CD4-positive, alpha-beta T cell treated with Interleukin-10 for 1 hour (primary cell): ENCODE measurements at places on chromosomes 11 and 22.
A peak's percentile ranks its signal among the peaks of the same experiment; 100 is the strongest.

GRCh38 chr22:37043209-37043827 lies 8.2 kb upstream of the KCTD17 start:
- no peak for DNase-seq

DNA sequence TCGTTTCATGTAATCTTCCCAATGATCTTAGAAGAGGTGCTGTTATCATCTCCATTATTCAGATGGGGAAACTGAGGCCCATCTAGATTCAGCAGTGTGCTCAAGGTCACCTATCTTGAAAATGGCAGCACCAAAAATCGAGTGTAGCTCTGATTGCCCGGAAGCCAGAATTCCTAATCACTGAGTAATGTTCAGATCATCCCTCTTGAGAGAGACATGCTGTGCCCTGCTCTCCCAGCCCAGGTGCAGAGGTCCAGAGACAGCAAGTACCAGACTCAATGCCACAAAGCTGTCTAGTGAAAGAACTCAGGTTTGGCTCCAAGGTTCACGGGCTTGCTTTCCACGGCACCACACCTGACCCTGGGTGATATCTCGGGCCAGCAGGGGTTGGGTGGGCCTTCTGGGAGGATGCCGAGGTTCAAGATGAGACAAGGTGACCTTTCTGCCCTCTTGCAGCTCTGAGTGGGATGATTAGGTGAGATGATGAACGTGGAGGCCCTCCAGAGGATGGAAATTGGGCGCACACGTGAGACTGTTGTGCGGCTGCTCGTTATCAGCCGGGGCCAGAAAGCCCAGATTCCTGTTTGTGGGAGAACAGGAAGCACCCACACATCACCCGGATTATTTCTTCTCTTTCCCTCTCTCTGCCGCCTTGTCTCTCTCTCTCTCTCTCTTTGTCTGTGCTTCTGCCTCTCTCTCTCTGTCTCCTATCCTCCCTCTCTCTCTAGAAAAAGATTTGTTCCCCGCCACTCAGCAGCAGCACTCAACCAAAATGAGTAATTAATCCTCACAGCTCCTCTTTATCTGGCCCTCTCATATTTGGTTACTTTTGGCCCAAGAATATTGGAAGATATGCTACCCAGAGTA lies 19.0 kb upstream of the RASD2 start:
- no peak for DNase-seq

DNA sequence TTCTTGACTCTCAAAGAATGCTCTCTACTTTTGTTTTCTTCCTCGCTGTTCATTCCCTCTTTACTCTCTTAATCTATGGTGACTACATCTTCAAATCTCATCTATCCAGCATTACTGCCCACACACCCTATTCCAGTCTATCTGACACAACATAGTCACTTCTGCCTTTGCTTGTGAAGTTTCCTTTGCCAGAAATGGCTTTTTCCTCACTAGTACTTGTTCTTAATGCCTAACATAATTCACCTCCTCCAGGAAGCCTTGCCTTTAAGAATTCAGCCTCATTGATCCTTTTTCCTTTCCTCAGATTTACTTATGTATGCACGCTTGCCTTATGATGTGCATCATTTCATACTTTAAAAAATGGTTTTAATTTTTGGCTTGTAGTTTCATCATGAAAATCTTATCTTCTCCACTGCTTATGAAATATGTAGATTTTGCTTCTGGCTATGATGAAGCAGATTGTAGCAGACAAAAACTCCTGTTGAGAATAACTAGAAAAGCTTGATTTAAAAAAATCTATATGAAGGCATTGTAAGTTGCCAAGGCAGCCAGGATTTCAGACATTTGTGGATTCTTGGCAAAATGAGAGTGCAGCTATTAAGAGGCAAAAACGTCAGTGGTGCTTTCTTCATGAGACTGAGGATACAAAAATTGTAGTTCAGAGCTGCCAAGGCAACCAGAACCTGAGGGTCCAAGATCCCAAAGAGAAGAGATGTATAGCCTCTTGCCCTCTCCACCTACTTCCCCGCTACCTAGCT lies 31.8 kb downstream of the RNF169 start:
- no peak for DNase-seq

DNA sequence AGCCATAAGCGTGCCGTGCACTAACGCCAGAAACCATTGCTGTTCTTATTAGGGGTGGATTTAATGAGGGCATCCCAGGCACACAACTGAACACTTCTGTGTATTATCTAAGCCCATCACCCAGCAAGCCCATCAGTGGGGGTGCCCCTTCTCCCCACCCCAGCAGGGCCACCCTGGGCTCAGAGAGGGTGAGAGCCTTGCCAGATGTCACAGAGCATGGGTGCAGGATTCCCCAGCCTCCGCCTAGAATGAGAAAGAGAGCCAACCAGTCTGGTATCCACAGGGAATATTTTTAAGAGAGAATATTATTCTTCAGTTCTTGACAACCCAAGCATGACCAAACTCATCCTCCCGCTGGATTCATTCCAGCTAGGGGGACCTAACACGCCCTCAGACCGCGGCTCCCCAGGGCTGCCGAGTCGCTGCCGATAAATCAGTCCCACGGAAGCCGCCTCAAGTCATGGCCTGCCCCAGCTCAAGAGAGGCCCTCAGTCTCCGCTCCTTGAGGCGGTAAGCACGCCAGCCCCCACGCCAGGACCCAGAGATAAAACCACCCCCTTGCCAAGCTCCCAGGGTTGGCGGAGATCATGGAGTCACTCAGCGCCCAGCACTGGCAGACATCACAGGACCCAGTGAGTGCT lies 47.2 kb downstream of the MN1 start:
- DNase-seq = no peak

GRCh38 chr11:113519989-113520613 lies 44.9 kb upstream of the DRD2 start:
- DNase-seq = no peak

DNA sequence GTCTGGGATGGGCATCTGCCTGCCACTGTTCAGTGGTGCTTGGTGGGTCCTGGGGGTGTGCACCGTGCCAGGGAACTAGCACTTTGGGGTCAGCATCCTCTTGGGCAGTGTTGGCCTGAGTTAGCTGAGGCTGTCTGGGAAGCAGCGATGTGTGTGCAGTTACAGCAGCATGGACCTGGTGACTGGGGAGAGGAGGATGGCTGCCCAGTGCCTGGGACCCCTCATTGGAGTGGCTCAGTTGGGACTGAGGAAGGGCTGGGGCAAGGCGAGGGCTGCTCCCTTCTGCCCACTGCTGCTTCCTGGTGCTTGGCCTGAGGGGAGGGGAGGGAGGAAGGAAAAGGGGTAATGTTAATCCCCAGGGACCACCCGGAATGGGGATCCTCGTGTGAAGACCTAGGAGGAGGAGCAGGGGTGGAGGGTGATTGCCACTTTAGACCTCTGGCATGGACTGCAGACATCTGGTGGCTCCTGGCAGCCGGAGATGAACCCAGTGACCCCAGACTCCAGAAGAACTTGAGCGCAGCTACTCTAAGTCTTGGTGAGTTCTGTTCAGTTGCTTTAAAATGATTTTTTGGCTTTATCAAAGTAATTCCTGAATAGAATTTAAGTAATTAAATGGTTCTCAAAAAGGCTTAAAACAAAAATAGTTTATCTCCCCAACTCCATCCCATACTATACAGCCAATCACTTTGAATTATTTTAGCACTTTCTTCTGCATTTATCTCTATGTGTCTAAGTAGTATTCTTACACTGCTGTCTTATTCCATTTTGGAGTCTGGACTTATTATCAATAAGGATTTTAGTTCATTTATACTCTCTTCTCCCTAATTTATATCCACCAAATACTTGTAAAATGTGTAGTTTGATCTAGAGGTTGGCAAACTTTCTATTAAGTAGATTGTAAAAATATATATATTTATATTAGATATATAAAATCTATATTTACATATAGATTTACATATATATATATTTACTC lies 15.4 kb upstream of the TMEM191C start:
- DNase-seq = no peak

- DNase-seq = no peak
These were observed 20.5 kb downstream of the ZNF280B start for GRCh38 chr22:22487869-22488597.

DNA sequence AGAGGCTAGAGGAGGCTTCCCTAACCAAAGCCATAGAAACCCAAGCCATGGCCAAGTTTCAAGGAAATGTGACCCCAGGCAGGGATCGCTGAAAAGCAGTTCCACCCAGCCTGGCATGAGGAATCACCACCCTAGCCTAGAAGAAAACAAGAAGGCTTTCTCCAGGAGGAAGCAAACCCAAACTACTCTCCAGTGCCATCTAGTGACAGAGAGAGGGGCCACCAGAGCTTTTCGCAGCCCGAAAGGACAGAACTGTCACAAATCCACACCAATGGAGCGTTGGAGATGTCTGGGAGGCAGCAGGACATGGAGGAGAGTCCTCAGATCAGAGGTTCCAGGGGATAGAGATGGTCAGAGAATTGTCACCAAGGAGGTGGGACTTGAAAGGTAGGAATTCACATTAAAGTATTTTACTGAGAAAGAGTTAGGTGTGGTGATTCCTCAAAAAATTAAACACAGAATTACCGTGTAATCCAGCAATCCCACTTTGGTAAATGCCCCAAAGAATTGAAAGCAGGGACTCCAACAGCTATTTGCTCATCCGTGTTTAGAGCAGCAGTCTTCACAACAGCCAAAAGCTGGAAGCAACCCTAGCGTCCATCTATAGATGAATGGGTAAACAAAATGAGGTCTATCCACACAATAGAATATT lies 67.3 kb upstream of the NUP50 start:
- peak; percentile 43 for DNase-seq

GRCh38 chr11:35766651-35767050 lies 104.1 kb downstream of the TRIM44 start:
- no peak for DNase-seq

- no peak for DNase-seq
These were observed 5.5 kb downstream of the CYP2R1 start for GRCh38 chr11:14886513-14886912.

DNA sequence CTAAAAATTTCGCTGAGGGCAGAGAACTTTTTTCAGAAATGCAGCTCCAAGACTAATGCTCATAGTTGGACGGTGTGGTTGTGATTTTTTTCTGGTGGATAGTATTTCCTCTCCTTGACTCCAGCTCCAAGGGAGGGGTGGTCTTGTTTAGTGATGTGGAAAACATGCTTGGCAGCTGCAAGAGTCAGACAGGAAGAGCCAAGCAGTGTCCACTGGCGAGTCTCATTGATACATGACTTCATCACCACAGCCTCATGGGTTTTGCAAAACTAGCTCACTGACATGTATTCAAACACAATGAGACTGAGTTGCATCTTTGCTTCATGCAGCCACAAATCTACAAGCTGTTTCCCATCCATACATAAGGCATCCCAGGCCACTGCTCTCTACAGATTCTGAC lies 7.3 kb upstream of the KCNJ1 start:
- no peak for DNase-seq

GRCh38 chr11:65095974-65096806 lies at the start of gene VPS51:
Gene VPS51 (plus strand): TSS chr11:65096214. CDS start chr11:65096251, 37 bp downstream.
- peak; percentile 90 for DNase-seq

- no peak for DNase-seq
These were observed 683.9 kb downstream of the TBC1D22A start for GRCh38 chr22:47446331-47446730.

GRCh38 chr11:1839924-1840779 lies 1.4 kb downstream of the TNNI2 start:
- peak; percentile 34 for DNase-seq

DNA sequence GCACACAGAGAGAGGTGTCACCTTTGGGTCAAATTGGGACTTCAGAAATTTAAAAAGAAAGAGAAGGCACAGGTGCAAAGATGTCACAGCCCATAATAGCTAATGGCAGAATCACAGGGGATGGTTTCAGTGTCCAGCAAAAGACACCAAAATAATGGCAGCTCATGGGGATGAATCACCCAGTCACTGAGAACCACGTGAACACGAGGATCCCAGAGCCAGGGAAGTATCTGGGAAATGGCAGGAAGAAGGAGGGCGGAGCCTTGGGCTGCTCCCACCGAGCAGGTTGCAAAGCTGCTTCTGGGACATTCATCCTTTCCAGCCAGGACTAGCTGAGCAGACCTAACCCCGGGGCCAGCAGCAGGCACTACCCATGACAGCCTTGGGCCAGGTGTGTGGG lies 45.6 kb downstream of the TRMU start:
- no peak for DNase-seq

DNA sequence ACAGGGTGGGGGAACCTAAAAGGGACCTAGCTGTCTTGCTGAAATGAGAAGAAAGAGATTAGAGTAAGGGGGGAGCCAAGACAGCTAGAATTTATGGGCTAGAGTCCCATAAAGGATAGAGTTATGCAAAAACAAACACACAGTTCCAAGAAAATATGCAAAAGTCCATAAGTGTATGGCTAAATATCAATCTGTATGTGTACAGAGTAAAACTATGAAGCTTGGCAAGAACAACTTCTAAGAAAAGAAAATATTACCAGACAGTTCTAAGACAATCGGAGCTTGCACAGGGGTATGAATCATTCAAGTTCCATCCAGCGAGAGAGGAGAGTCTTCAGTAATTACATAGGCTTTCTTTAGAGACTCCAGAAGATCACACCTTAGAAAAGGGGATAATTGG lies 41.8 kb downstream of the GDPD4 start:
- no peak for DNase-seq

- peak; percentile 26 for DNase-seq
These were observed 1.3 kb downstream of the PARVB start for GRCh38 chr22:44025171-44026065.

DNA sequence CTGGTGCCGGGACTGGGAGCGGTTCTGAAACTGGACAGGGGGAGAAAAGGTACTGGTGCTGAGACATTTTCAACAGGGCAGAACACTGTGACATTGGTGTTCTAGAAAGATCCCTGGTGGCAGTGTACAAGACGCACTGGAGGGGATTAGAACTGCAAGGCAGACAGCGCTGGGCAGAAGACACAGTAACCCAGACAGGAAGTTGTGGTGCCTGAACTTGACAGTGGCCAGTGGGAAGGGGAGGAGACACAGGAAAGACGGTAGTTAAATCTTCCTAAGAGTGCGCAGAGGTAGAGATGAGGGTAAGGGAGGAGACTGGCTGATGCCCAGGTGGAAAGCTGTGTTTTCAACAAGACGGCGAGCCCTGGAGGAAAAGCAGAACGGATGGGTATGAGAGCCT lies 24.5 kb downstream of the FAM227A start:
- no peak for DNase-seq

DNA sequence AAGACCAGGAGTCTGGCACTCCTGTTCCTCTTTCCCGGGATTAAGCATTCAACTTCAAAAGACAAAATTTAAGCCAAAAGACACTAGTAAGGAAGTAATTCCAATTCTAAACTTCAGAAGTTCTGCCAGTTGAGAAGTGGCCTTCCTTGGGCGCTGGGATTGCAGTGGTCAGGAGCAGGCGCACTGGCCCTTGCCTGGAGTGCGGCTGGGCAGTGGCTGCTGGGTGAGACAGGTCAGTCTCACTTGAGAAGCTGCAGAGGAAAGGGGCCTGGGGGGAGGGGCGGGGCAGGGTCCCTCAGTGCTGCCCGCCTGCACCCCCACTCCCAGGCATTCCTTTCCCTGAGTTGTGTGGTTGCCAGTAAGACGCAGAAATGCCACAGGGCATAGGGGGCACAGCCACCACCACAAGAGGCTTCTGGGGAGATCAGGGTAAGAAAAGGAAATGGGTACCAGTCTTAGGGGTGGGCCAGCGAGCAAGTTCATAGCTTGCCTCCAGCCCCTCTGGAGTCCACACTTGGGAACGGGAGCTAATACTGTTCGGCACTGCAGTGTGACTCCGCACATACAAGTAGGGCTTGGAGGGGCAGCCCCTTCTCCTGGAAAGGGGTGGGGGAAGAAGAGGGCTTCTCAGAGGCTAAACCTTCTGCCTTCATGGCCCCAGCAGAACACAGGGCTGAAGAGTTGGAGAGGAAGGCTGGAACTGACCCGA lies 5.5 kb downstream of the MRPL49 start:
- DNase-seq = no peak

GRCh38 chr22:17012267-17012666 lies 4.2 kb upstream of the GAB4 start:
- no peak for DNase-seq
